ENCODE measurements at places on chromosomes 3 and 15.

DNA sequence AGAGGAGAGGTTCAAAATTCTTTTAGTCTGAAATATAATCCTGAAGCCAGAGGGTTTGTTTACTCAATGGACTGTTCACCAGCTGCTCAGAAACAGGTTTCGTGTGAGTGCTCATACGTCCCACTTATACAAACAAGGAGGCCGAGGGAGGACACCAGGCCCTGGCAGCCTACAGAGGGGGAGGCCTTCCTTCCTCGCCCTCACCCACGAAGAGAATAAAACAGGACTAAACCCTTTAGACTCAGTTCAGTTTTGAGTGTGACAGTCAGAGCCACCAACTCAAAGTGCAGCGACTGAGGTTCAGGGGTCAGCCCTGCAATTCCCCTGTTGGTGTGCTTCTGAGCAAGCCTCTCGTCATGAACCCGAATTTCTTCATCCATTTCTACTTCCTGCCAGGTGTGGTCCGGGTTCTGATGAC is 17.3 kb downstream of the FAM174B start:
- no peak for DNase-seq

DNA sequence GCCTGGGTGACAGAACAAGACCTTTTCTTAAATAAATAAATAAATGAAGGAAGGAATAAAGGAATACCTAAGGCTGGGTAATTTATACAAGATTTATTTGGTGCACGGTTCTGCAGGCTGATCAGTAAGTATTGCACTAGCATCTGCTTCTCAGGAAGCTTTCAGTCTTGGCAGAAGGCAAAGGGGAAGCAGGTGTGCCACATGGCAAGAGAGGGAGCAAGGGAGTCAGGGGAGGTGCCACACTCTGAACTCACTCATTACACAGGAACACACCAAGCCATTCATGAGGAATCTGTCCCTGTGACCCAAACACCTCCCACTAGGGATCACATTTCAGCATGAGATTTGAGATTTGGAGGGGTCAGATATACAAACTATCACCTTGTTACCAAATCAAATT is 56.4 kb downstream of the PRKCI start:
- no peak for DNase-seq

DNA sequence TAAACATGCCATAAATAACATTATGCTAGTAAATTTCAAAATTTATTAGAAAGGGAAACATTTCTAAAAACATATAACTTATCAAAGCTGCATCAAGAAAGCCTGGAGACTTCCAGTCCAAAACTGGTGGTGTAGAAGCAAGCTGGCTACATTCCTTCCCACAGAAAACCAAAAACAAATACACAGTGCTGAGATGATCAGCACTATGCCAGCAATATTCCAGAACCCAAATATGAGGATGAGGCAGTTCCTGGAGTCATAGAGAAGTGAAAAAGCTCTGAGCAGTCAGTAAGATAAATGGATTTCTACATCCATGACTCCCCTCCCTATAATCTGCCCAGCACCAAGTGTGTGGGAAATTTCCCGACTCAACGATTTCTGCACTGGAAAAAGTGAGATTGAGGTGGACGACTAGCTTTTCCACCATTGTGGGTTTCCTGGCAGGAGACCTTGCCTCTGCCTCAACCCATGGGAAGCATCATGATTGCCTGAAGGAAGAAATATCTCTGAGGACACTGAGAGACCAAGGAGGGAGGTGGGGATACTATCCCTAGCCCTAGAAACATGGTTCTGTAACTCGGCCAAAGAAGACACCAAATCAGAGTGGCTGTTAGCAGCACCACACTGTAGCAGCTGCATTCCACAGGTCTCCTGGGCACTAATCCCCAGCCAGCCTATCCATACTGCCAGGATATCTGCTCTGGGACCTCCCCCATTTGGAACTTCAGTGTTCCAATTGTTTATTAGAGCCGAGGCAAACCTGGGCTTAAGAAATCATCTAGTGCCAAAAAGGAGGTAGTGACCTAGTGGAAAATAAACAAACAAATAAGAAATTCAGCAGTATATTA is 11.8 kb upstream of the CLN6 start:
- DNase-seq, result no peak

DNA sequence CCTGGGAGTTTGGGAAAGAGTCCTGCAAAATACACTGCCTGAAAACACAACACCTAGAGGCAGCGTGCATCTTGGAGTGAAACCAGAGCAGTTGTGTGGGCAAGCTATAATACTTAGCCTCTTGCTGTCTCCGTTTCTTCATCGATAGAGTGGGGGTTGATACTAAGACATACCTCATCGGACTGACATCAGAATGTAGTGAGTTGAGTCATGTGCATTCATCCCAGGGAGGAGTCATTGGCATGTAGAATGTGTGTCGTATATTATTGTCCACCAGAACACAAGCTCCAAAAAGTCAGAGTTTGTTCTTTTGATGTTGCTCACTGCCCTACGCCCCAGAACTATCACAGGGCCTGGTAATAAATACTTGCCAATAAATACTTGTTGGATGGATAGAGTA is 4.3 kb downstream of the SNTN start:
- DNase-seq, result no peak

- DNase-seq, result no peak
Observed at GRCh38 chr3:15502616-15503015, 18.9 kb downstream of the COLQ start.

DNA sequence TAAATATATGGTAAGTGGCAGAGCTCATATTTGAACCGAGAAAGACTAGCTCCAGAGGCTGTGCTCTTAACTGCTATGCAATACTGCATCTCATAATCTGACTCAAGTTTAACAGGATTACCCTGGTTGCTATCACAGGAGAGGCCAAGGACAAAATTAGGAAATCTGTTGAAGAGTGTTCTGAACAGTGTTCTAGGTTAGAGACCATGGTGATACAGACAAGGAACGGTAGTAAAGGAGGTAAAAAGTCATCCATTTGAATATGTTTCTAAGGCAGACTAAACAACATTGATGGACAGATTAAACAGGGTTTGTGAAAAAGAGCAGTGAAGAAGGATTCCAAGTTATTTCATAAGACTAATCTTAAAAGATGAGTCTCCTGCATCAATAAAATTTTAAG is 22.1 kb downstream of the PLOD2 start:
- DNase-seq, result no peak

DNA sequence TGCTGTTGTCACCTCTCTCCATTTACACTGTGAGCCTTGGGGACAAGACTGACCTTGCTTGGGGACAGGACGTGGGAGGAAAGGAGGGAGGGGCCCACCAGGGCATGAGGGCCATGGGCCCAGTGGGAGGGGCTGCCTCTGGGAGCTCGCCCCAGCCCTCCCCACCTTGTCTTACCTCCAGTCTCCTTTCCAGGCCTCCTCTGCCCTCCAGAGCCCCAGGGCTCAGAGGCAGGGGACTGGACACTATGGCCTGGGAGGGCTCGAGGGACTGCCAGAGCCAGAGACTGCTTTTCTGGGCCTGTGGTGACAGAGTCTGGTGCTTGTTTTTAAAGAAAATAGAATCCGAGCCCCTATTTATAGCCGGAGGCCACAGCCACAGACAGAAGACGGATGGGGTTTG is 10.2 kb downstream of the CSPG4 start:
- no peak for DNase-seq

DNA sequence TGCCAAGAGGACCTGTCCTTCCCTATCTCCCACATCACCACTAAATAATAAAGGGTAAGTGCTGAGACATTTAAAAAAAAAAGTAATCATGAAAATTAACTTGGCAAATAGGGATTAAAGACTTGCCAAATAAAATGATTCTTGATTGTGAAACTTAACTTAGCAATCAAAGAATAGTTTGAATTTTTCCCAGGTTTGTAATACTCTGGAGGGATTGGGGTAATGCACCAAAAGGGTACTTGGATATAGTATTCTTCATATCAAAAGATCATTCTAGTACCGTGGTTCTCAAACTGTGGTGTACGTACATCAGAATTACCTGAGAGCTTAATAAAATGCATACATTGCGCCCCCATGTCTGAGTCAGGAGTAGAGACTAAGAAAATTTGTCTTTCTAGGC is 28.5 kb downstream of the CALML4 start:
- DNase-seq, result no peak

GRCh38 chr15:29887721-29888120 is 65.5 kb upstream of the TJP1 start:
- no peak for DNase-seq

DNA sequence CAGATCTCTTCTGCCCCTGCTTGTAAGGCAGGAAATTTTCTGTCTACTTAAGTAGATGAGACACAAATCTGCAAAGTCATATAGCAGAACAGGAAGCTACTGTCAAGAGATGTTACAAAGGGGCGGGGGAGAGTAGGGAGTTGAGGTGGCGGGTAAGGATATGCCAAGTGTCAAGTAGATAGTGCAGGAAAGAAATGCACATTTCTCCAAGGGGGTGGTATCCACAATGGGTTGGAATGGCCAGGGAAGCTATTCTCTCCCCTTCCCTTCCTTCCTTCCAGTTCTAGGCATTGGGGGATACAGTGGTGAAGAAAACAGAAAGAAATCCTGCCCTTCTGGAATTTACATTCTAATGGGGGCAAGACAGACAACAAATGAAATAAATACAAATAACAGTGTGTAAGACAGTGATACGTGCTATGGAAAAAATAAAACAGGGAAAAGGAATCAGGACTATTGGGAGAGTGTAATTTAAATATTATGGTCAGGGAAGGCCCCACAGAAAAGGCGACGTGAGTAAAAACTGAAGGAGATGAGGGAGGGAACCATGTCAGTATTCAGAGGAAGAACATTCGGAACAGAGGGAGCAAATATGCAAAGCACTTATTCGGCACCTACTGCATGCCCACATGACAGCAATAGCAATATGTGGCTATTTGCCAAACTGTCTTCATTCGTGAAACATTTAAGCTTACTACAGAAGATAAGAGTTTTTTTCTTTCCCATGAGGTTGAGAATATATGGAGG is 42.8 kb upstream of the RNU6-1 start:
- no peak for DNase-seq

- no peak for DNase-seq
Observed at GRCh38 chr3:128572013-128572412, 78.6 kb downstream of the RPN1 start.

- no peak for DNase-seq
Observed at GRCh38 chr3:23804441-23805209, 1.1 kb upstream of the UBE2E1 start.

- DNase-seq, result no peak
Observed at GRCh38 chr3:21621181-21621651, 129.8 kb downstream of the ZNF385D start.

GRCh38 chr3:143811602-143812001 is 36.7 kb downstream of the SLC9A9 start:
- no peak for DNase-seq

GRCh38 chr3:52043750-52044149 is 12.6 kb downstream of the DUSP7 start:
- DNase-seq, result no peak

DNA sequence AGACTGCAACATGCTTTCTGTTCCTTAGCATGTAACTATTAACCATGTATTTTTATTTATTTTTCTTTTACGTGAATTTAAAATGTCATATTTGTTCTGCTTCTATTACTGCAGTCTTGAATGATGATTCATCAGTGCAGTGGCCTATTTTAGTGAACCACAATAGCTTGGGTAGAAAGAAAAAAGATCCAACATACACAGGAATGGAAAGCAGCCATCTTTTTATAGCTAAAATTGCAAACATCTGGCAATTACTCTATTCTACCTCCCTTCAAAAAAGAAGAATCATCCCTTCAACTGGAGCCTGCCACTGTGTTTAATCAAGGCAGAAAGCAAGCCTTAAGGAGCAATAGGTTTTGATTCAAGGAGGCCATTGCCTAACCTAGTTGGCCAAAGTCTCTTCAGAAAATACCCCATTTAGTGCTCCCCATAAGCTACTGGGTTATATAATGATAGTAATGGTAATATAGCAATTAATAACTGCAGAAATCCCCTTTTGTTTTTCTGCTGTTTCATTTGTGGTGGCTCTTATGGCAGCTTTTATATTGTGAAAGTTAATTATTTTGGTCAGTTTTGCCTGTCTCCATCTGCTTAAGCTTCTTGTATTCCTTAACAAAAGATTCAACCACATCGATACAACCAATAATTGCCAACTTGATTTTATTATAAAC is 267.3 kb downstream of the LPP start:
- DNase-seq, result no peak

All from NCI-H1930 (cell line).